Stimulated activated memory B cell treated with anti-CD40 and anti-IgM and Interleukin-4, amounts not matched to agents 10 μg/mL and 1 μg/mL and 100 μg/mL, for 72 hours (primary cell): ENCODE measurements at places on chromosomes 4 and X.
A peak's percentile ranks its signal among the peaks of the same experiment; 100 is the strongest.

DNA sequence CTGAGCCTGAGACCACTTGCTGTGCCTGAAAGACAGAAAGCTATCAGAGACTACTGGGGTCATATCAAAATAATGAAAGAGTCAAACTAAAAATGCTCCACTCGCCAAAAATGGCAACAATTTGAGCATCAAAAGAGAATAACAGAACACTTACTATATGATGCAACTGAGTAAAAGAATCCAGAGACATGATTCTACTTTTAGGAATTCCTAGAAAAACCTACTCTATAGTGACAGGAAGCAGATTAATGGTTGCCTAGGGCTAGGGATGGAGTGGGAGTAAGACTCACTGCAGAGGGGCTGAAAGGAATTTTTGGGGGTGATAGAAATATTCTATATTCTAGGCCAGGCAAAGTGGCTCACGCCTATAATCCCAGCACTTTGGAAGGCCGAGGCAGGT lies 29.4 kb upstream of the SLAIN2 start:
- ATAC-seq = no peak

- ATAC-seq = no peak
Measured at GRCh38 chrX:28223991-28224390, 242.7 kb upstream of the DCAF8L1 start.

- ATAC-seq = no peak
Measured at GRCh38 chr4:36325926-36326325, 44.5 kb downstream of the DTHD1 start.

GRCh38 chr4:161519611-161520010 lies 644.2 kb downstream of the FSTL5 start:
- no peak for ATAC-seq

- no peak for ATAC-seq
Measured at GRCh38 chr4:29653221-29653620, 1066.9 kb upstream of the PCDH7 start.

DNA sequence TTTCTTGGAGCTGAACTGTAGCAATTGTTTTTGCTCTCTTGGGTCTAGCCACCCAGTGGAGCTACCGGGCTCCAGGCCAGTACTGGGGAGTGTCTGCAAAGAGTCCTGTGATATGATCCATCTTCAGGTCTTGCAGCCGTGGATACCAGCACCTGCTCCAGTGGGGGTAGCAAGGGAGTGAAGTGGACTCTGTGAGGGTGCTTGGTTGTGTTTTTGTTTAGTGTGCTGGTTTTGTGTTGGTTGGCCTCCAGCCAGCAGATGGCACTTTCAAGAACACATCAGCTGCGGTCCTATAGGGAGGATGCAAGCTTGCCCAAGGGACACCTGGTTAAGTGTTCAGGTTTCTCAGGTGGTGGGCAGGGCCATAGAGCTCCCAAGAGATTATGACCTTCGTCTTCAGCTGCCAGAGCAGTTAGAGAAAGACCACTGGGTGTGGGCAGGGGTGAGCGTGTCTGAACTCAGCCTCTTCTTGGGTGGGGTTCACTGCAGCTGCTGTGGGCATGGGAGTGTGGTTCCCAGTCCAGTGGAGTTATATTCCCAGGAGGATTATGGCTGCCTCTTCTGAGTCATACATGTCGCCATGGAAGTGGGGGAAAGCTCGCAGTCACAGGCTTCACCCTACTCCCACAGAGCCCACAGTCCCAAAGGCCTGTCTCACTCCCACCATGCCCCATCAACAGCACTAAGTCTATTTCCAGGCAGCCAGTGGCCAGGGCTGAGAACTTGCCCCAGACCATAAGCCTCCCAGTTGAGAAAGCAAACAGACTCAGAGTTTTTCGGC lies 811.6 kb downstream of the GLUD2 start:
- ATAC-seq = no peak

- ATAC-seq = no peak
Measured at GRCh38 chrX:112048707-112049106, 33.9 kb downstream of the TRPC5 start.

GRCh38 chrX:45824471-45824870 lies 623.8 kb upstream of the DIPK2B start:
- ATAC-seq = peak; percentile 43

GRCh38 chr4:155592179-155592937 lies 74.3 kb upstream of the GUCY1A1 start:
- no peak for ATAC-seq

DNA sequence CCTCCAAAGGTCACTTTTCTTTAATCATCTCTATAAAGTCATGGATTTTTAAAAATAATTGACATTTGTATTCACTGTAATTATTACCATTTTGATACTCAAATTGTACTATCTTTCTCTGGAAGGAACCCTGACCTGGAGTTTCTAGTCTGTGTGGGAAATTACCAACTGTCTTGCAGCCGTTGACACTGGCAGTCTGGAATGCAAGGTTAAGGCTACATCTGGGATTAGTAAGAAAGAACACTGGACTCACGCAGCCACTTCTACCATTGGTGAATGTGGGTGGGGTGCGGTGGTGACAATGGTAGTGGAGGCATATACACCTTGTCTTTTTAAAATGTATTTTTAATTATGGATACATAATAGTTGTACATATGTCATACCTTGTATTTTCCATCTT lies 40.9 kb downstream of the EGF start:
- ATAC-seq = no peak

GRCh38 chr4:78936989-78937388 lies 2.2 kb downstream of the PAQR3 start:
- ATAC-seq = no peak

- ATAC-seq = no peak
Measured at GRCh38 chr4:172707622-172708021, 461.0 kb upstream of the GALNT7 start.

DNA sequence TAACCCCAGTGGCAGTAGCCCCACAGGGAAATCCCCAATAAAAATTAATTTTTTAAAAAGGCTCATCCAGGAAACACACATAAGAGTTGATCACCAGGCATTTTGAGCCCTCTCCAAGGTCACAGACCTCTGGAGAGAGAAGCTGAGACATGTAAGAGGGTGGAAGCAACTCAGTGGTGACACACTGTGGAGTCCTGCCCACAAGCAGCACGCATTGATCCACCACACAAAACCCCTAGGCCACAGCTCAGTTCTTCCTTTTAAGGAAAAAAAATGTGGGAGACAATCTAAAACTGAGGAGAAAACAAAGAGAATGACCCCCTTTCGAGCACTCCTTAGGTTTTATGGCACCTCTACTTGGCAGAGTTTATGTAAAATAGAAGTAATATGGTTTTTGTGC lies 71.7 kb upstream of the S100G start:
- ATAC-seq = no peak

DNA sequence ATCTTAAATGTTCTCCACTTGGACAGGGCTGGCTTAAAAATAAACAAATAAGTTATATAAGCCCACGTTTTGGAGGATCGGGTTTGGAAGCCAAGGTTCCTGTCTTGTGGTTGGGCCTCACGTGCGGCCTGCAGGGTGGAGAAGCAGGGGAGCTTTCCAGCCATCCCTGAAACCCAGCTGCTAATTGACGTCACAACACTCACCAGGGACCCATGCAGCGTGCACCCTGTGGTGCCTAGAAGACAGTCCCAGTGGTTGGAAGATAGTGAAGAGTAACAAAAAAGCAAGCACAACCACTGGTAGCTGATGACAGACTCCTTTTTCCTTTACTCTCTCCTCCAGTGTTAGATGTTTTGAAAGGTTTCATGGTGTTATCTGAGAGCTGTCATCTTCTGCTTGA lies 142.0 kb upstream of the RBPJ start:
- ATAC-seq = peak; percentile 47

DNA sequence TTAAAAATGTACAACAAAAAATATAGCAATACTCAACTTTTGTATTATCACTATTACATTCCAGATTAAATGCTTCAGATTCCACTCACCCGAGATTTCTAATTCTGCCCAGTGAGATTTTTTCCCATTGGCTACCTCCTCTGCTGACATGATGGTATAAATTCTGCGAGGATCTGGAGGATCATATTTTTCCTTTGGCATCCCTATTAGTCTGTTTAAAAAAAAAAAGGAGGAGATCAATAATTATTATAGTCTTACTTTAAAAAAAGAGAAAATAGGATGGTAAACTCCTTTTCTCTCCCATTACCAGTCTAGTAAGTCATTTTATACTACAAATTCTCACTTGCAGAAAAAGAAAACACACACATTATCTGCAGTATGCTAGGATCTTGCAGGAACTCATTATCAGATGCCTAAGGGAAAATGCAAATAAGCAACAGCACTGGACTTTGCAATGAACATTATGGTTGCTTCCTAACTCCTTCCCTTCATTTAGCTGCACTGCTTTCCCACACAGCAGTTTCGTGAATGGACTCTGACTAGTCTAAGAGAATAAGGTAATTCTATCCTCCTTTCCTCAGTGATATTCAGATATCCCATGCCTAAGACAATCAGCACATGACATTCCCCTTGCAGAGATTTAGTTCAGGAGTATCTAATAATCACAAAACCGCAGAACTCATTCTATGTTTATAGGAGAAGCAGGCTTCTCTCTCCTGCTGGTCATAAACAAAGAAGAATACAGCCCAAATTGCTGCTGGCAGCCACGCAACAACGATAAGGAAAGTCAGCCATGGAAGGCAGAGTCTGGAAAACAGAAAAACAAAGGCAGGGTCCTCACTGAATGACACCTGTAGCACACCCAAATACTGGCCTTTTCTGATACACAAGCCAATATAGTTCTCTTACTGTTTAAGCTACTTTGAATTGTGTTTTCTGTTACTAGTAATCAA lies 42.7 kb downstream of the CNOT6L start:
- no peak for ATAC-seq

DNA sequence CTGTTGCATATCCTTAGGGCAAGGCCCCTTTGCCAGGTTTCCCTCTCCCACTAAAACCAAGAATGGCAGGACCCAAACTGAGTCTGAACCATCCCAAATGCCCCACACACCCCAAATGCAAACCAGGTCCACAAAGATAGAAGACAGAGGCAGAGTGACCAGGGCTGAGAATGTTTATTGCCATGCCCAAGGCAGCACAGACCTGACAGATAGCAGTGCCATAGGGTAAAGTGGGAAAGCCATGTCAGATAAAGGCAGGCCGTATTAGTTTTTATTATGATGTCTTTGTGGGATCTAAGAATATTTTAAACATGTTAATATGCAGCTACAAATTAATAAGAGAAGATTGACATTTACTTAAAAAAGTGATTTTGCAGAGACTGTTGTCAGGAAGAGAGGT lies 29.6 kb upstream of the MND1 start:
- no peak for ATAC-seq
